Activated T-cell treated with anti-CD3 and anti-CD28 coated beads, Interleukin-2, amount 50 U/mL, for 1 hour (primary cell): ENCODE measurements at places on chromosomes 5 and 9.

DNA sequence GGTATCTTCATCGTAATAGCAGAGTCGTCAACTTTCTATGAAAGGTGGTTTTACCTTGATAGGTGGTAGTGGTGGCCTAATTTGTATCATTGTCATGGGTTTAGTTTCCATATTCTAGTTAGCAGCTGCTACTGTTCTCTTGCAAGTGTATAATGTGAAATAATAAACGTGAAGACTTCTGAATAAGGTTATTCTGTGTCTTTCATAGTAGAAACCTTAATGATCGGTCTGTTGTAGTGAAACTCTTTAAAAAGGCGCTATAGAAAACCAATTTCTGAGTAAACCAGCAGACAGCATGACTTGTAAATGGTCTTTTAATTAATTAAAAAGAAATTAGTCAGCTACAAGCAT, 1.6 kb downstream of the SET start:
- DNase-seq: no peak

DNA sequence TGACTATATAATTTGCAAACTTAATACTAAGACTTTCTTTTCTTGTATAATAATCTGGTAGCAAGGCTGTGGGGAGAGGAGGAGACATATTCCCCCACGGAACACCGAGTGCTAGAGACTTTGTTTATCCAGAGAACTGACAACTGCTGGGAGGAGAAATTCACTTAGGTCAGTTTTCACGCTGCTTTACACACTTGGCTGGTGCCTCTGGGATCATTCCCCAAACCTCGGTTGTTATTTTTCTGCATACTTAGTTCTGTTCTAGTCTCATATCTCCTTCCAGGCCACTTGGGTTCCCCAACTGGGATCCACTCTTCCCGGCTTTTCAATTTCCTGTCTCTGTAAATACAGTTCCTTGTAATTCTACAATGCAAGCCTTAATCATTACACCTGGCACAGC, 238.2 kb upstream of the ADAMTS16 start:
- DNase-seq: no peak

DNA sequence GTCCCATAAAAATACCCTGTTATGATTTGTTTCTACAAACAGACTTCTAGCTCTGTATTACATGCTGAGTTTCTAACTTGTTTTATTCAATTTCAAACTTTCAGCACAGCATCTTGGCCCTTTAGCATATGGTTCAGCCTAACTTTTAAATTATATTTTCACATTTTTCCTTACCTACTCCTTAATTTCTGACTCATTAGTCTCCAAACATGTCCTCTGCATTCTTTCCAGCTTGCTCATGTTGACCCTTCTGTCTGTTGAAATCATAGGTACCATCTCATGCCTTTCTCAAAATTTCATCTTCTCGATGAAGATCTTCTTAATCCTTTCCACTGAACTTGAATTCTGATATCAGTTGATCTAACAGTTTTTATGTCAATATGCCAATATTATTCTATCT, 200.9 kb upstream of the RIOK2 start:
- no peak for DNase-seq

- no peak for DNase-seq
These were observed 6.6 kb upstream of the BARHL1 start for GRCh38 chr9:132575811-132576210.

DNA sequence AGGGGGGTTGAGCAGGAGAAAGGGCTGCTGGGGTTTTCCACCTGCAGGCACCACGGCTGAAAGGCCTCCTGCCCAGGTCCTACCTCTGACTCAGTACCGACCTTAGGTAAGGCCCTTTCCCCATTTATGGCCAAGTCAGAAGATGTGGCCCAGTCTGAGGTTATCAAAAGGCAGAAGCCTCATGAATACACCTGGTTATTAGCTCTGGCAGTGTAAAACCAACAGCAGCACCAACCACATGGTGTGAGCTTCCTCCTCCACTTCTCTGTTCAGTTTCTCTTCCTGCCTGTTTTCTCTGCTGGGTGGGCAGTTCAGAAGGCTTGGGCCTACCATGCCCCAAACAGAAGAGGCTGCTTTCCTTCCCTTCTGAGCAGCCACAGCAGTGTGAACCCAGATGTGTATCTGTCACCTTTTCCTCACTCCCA, 86.9 kb downstream of the UGCG start:
- no peak for DNase-seq
